Cardiac septum (tissue), 1 donor: ENCODE measurements at places on chromosomes 5 and 9. TPM values are rescaled to one million over a fixed set of nuclear protein-coding genes. Genes with fewer than 3 reads are reported as not detected.

Gene PCDHGB7
- total RNA-seq: 16.4 TPM

Gene S100Z
- not detected for total RNA-seq

Gene PCDHA1
- 0.08 TPM for total RNA-seq

Gene PROP1
- not detected for total RNA-seq

Gene FOXD1
- total RNA-seq: 0.54 TPM

Gene ACSL6
- total RNA-seq: 4.5 TPM

Gene FGD3
- 2.6 TPM for total RNA-seq

DNA sequence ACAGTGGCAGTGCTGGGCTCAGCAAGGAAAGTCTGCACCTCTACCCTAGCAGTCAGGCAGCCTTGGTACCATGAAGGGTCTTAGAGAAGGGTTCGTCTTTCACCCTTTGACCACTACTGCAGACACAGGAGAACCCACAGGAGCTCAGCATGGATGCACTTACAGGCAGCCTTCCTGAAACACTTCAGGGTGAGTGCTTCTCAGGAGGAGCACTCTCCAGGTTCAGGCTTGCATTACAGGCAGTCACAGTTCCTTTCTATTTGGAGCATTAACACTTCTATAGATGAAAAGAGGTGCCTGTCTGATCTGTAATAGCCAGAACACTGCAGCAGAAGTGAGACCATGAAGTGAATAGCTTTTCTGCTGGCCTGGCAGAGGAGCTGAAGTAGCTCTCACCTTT is 8.7 kb upstream of the CYLC2 start:
- DNase-seq: no peak

DNA sequence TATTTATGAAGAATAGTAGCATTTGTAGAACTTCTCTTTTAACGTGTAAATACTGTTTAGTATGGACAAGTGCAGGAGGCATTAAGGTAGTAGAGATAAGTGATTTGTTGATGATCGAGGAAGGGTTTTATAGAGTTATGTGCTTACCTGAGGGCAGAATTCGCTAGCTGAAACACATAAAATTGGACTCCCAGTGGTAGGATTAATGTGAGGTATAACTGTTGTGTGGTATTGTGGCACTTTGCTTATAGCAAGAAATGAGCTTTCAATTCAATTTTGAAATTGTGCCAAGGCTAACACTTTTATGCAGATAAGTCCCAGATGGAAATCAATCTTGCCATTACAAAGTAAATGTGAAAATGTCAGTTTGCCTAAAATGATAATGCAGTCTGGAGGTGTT is 1.2 kb downstream of the AP3S1 start:
- DNase-seq: no peak

- no peak for DNase-seq
These were observed 663.6 kb upstream of the RIOK2 start for GRCh38 chr5:97846643-97847042.

DNA sequence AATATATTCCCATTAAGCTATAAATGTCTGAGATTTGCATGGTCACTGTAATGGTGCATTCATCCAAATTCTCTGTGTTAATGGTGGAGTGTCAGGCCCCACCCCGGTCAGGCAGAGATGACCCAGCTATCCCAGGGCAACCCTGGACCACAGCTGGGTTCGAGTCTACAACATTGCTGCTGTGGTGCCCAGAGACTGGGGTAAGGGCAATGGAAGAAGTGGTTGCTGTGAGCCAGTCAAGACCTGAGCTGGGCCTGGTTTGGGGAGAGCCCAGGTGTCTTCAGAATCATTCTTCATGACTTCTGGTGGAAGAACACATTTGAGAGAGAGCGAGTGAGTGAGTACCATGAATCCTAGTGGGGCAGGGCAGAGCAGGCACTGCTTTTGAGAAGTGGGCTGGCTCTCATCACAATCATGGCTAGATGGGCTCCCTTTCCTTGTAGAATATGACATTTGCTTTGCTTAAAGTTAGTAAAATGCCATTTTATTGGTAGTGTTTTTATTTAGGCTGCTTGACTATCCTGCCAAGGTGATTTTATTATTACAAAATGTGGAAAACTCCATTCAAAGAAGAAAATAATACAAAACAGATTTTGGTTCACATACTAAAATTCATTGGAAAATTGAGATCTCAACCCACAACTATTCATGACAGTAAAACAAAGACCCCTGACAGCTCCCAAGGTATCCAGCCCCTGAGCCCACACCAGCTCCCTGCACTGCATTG is 125.8 kb upstream of the SLC25A48 start:
- DNase-seq: no peak

DNA sequence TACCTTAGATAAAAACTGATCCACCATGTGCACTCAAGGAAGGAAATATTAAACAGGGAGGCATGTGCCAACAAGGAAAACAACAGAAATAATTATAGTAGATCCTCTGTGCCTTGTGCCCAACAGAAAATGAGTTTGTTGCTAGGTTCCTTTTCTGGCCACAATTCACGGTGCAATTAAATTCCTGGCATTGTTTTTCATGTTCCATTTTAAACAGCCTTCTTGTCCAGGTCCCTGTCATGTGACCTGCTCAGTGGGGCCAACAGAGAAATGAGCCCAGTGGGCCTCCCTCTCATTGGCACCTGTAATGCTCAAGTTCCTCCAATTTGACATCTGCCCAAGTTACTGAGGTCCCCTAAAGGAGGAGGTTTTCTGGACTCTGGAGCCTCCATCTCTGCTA is 56.5 kb downstream of the SPOCK1 start:
- no peak for DNase-seq

- no peak for DNase-seq
These were observed 294.8 kb upstream of the PTGER4 start for GRCh38 chr5:40384782-40385390.

- DNase-seq: no peak
These were observed 186.8 kb downstream of the TTLL11 start for GRCh38 chr9:121906074-121906870.

- no peak for DNase-seq
These were observed 250.6 kb downstream of the SPOCK1 start for GRCh38 chr5:137248527-137248926.

- DNase-seq: no peak
These were observed 23.7 kb upstream of the OTULINL start for GRCh38 chr5:14557791-14558415.

- DNase-seq: no peak
These were observed 18.9 kb downstream of the ARL15 start for GRCh38 chr5:54291498-54291897.

GRCh38 chr9:88996046-88996920 is 5.0 kb downstream of the S1PR3 start:
- DNase-seq: peak; percentile 66

- DNase-seq: no peak
These were observed 33.3 kb downstream of the DMRT2 start for GRCh38 chr9:1083325-1083913.

- DNase-seq: no peak
These were observed 100.8 kb downstream of the TMC1 start for GRCh38 chr9:72622186-72622585.

DNA sequence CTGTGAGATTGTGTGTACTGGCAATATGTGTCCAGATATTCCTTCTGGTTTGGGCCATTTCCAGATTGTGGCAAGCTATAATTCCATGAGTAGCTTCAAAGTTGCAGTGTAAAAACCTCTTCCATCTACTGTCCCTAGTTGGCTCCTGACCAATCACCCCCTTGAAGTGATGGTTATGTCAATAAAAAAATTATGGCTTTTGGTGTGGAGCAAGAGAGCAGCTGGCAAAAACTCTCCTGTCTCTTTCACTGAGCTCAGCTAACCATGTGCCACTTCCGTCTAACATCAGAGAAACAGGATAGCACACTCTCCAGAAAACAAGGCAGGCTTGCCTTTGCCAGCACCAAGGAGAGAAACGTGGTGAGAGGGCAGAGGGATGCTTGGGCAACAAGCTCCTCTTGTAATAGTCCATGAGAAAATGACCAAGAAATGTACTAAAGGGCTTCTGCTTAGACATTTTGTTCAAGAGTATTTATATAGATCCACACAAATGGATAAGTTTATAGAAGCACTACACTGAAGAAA is 914.4 kb upstream of the SEMA6A start:
- no peak for DNase-seq

DNA sequence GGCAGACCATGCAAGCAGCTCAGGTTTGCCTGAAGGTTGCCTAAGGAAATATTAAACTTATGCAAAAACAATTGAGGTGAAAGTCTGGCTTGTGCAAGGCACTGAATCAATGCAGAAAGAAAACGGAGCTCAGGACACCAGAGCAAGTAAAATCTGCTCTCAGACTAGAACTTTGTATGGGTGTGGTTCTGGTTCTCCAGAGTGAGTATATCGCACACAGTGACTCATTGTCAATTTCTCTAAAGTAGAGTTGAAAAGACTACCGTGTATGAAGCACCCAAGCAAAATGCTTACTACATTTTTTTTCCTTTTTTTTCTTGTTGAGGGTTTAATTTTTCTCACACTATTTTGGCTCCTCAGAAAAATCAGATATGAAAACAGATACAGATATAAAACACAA is 650.3 kb upstream of the CDH10 start:
- no peak for DNase-seq

GRCh38 chr9:136234597-136234996 is 11.0 kb downstream of the QSOX2 start:
- no peak for DNase-seq

DNA sequence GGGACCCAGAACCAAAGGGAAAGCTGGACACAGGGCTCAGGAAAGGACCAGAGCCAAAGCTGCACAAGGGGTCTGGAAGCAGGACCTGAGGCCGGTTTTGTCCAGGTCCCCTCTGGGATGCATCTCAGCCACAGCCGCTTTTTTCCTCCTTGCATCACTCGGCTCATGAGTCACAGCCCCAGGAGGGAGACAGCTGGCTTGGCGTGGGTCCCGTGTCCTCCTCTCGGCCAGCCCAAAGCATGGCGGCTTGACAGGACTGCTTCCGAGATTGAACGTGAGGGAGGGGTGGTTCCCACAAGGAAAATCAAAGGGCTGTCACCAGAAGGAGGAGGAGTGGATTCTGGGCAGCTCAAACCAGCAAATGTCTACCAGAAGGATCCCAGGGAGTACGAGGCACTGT is 56.7 kb upstream of the CPLX2 start:
- no peak for DNase-seq

- DNase-seq: no peak
These were observed 254.6 kb upstream of the CYLC2 start for GRCh38 chr9:102740578-102740977.

DNA sequence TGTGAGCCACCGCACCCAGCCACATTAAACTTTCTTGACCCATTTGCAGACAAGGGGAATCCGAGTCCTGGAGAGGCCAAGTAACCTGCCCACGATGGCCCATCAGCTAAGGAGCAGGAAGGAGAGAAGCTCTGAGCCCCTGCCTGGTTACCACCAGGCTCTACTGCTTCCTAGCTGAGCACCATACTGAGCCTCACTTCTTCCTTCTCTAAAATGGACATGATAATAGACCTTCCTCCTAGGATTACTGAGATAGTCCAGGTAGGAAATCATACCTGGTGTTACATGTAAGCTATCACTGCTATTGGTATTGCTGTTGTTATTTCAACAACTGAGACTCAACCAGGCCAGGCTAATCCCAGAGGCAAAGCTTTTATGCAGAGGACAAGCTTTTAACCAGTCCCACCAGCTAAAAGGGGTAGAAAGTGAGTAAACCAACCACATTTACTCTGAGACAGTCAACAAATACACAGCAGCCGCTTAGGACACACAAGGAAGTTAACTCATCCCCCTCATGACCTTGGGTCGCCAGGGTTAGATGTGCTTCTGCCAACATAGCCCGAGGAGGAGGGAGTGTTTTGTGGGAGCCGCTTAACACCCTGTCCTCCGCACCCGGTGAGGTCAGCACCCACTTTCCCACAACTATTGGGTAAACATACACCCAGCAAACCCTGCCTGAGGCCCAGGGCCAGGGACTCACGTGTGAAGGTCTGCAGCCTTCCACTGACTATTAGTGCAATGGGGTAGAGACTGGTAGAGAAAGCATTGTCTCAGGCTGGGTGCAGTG is 20.6 kb upstream of the PTGES start:
- DNase-seq: no peak
